ENCODE measurements at places on chromosomes 4 and X.

DNA sequence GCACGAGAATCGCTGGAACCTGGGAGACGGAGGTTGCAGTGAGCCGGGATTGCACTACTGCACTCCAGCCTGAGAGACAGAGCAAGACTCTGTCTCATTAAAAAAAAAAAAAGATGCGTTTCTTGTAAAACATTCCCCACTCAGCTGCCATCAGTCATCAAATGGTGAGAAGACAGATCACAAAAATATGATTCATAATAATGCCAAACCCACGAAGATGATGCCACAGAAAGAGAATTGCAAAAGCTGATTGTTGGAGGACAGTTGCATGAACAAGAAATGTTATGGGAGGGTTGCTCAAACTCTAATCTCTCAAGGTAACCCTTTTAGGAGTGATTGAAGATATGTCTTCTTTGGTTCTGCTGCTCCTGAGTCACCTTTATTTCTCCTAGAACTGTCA, 21.4 kb upstream of the SMIM14 start:
- no peak for DNase-seq

DNA sequence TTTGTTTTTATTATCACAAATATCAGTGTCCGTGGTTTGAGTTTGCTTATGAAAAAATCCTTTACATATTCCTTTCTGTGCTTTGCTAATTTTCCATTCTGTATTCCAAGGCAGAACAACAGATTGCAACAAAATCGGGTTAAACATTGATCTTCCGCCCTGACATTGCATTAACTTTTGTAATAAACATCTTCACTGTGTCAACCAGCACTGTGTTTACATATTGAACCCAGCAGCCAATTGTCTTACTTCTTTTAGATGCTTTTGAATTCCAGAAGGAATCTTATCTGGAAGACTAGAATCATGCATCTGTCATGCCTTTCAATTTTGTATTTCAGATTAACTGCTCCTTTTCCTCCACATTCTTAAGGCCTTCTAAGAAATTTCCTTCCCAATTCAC, 147.8 kb upstream of the CXXC4 start:
- no peak for DNase-seq

DNA sequence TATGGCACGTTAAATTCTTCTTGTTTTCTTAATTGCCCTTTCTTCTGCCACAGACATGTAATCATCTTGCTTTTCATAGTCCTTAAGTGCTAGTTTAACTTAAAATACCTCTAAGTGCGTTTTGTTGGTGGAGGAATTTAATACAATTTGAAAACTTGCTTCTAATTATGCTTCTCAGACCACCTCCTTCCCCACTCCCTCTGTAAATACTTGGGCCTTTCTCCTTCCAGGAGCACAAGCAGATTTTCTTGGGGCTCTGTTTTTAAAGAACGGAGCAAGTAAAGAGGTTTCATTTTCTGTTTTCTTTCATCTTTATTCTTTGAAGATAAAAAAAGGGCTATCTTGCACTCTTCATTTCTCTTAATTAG, 559 bp upstream of the PCDH18 start:
- no peak for DNase-seq

DNA sequence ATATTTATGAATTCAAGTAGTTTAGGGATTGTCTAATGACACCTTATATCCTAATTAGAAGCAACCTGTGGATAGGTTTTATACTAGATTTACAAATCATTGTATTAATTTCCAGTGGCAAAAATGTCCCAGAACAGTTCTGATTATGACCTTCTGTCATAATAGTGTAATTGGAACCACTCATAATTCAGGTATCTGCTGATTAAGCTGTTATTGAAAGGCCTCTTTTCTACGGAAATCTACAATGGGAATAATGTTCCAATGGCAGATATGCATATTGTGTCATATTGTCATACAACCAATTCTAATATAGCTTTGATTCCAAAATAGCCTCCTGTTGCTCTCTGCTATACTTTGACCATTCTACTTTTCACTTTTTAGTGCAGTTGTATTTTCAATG, 19.0 kb downstream of the MMRN1 start:
- no peak for DNase-seq

GRCh38 chr4:8762951-8763735, 108.5 kb downstream of the HMX1 start:
- DNase-seq: no peak

- no peak for DNase-seq
Measured at GRCh38 chr4:127307996-127308395, 324.8 kb upstream of the INTU start.

DNA sequence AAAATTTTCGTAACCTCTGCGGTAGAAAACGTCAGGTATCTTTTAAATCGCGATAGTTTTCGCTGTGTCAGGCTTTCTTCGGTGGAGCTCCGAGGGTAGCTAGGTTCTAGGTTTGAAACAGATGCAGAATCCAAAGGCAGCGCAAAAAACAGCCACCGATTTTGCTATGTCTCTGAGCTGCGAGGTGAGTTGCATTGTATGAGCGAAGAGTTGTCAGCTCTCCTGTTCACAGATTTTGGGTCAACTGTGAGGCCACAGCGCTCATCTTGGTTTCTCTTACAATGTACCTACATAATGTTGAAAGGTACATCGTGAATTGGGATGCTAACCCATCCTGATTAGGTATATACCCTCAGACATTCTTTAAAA, 486 bp downstream of the CLCN3 start:
- no peak for DNase-seq

DNA sequence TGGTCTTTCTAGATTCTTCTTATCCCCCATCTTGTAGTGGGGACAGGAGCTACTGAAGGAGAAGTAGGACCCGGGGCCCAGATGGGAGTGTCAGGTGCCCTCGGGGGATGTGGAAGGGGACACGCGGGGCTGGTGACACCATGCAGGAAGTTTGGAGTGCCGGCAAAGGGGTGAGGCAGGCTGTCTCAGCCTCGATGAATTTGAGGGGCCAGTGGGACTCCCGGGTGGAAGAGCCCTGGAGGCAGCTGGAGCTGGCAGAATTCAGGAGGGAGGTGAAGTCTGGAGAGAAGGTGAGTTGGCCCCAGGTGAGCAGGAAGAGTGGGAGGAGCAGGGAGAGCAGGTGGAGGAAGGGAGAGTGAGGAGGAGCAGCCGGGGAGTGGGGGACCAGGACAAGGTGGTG, 101.7 kb downstream of the CPZ start:
- DNase-seq: no peak

GRCh38 chr4:120921456-120922380, 808 bp downstream of the PRDM5 start:
- DNase-seq: peak; percentile 69

- no peak for DNase-seq
Measured at GRCh38 chrX:42107495-42108488, 184.4 kb upstream of the CASK start.

GRCh38 chr4:8665406-8666360, 73.1 kb downstream of the CPZ start:
- DNase-seq: no peak

DNA sequence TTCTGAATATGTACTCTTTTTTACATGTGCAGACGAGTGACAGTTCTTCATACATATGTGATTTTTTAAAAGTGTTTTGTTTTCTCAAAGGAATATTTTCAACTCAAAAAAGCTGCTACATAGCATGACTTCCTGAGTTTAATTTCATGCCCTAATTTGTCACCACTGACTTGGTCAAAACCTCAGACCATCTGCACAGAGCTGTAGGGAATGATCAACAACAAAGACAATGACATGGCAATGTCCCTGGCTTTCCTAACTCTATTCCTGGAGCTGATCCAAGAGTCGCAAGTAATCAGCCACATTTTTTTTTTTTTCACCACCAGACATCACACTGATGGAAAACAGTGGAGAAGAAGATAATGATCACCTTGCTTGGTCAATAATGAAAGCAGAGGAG, 97.7 kb downstream of the TMA16 start:
- DNase-seq: no peak

GRCh38 chrX:2550328-2551020, 49.7 kb upstream of the DHRSX start:
- no peak for DNase-seq

- DNase-seq: no peak
Measured at GRCh38 chr4:5366421-5366820, 315.1 kb downstream of the STK32B start.

GRCh38 chr4:53960843-53961242, 103.6 kb downstream of the CHIC2 start:
- no peak for DNase-seq

GRCh38 chr4:55488716-55489115, 58.0 kb downstream of the CLOCK start:
- DNase-seq: no peak

DNA sequence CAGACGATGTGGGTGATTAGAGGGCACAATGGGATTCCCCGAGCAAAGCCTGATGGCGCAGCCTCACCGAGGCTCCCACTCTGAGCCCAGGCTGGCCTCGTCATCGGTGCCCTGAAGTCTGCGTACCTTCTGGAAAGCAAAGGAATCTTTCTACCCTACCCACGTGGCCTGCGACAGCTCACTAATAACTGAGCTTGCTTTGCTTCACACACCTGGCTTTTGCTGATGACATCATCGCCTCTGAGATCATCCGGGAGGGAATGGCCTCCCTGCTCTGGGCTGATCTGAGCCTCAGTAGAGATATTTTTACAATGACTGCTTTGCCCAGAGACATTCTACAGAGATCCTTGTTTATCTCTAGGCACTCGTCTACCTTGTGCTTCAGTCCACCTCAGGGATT, 45.4 kb upstream of the PDLIM3 start:
- DNase-seq: no peak

DNA sequence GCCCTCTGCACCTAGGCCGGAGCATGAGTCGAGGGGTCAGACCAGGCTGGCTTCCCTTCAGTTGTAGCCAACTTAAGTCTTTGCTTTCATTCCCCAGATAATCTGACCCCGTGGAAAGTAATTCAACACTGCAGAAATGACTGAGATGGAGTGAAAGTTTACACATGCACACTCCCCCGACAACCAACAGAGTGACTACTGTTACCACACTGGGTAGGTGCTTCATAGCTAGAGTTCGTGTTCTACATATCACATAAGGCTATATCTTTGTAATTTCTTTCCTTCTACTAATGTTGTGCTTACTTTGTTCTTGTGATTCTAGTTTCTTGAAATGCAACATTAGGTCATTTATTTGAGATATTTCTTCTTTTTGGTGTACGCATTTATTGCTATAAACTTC, 7.2 kb upstream of the CTAG2 start:
- no peak for DNase-seq

GRCh38 chrX:38211891-38212635, 8.6 kb downstream of the SRPX start:
- DNase-seq: no peak

- DNase-seq: no peak
Measured at GRCh38 chrX:19810802-19811201, 76.6 kb downstream of the SH3KBP1 start.

DNA sequence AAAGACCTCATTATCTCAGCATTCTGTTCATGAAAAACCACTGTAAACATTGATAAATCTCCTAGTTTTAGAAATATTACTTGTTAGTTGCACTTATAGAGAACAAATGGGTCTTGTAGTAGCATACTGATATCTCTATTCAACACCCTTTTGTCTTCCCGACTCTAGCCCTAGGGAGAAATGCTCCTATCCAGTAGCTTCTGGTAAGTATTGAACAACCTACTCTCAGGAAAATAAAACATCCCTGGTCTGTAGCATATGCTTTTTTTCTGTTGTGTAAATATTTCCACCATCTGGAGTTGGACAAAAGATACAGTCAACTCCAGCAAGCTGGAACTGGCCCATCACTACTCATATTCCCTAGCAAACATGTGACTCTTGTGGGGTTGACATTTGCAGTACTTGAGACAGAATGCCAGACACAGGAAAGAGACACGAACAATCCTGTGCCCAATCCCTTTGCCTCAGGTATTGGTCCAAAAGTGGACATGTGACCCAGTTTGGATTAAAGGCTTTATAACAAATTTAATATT, 188.2 kb downstream of the GC start:
- no peak for DNase-seq
